ENCODE measurements at places on chromosomes 7 and 10. TPM values are rescaled to one million over a fixed set of nuclear protein-coding genes. Genes with fewer than 3 reads are reported as not detected.

GRCh38 chr10:24205821-24206220 is 3.1 kb upstream of the KIAA1217 start:
- DNase-seq = no peak

GRCh38 chr7:2606539-2606936 is 25.2 kb upstream of the TTYH3 start:
- DNase-seq = no peak

DNA sequence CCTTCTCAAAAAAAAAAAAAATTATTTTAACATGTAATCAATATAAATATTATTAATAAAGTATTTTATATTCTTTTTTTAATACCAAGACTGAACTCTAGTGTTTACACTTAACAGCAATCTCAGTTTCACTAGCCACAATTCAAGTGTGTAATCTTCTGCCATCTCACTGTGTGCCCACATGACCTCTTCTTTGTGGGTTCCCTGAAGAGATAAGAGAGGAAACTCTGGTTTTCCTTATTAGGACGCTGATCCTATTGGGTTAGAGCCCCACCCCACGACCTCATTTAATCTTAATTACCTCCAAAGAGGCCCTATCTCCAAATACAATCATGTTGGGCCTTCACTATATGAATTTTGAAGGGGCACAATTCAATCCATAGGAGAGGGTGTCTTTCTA is 177.6 kb downstream of the STK31 start:
- DNase-seq = no peak

GRCh38 chr10:20948686-20949327 is 51.7 kb upstream of the NEBL start:
- no peak for DNase-seq

Gene ITGA8
- 0.37 TPM for total RNA-seq

Gene STRIP2
- 11.6 TPM for total RNA-seq

Gene FGF8
- 0.82 TPM for total RNA-seq

Gene FAM13C
- 2.9 TPM for total RNA-seq

DNA sequence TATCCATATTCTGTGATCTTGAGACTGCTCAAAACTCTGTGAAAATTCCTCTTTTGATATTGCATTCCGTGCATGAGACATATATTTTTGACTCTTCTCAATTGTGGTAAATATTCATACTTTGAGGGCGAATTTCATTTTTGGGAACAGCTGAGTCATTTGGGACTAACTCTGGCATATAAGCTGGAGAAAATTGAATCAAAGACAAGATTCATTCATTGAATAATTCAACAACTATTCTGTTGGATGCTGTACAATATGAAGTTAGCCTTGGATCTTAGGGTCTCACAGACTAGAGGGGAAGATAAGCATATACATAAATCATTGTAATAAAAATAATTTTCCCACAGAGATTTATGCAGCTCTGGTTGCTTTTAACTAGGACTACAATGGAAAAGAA is 183.2 kb upstream of the NEBL start:
- no peak for DNase-seq

GRCh38 chr7:158633055-158633956 is 45.7 kb upstream of the PTPRN2 start:
- no peak for DNase-seq

Gene MOGAT3
- not detected for total RNA-seq

Gene CRPPA
- 4.8 TPM for total RNA-seq

DNA sequence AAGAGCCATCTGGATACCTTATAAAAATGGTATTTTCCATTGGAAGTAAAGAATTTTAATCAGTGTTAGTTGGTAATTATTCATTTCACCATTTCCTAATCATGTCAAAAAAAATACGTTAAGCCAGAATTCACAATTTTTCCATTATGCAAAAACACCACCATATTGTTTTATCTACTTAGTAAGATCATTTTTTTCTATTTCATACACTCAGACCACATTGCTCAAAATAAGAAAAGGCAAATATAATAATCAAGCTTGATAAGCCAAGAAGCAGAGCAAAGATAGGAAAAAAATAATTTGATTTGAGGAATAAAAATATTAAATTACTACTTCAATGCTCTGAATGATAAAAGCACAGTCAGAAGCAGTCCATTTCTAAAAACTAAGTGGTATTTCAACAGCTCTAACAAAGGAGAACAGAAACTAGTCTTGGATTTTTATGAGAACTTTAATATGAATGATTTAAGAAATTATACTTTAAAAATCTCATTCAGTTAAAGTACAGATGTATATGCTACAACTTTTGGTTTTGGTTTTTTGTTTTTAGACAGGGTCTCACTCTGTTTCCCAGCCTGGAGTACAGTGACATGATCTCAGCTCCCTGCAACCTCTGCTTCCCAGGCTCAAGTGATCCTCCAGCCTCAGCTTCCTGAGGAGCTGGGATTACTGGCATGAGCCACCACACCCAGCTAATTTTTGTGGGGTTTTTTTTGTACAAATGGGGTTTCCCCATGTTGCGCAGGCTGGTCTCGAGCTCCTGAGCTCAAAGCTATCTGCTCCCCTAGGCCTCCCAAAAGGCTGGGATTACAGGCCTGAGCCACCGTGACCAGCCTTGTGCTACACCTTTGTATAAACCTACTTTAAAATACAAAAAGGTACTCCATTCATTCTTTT is 46.6 kb downstream of the LRRN3 start:
- no peak for DNase-seq

GRCh38 chr10:119335671-119336353 is 128.4 kb downstream of the GRK5 start:
- DNase-seq = no peak

Gene OR9A2
- not detected for total RNA-seq

All from neural crest cell (in vitro differentiated cells).